ENCODE measurements at places on chromosomes 1 and 21.

GRCh38 chr1:212745303-212745702, 45.7 kb upstream of the BATF3 start:
- no peak for DNase-seq

GRCh38 chr1:205236526-205236925, 8.8 kb downstream of the TMCC2 start:
- DNase-seq = no peak

GRCh38 chr1:66412704-66413103, 121.2 kb upstream of the SGIP1 start:
- no peak for DNase-seq

- no peak for DNase-seq
Observed at GRCh38 chr1:209774592-209774991, 9.8 kb downstream of the C1orf74 start.

DNA sequence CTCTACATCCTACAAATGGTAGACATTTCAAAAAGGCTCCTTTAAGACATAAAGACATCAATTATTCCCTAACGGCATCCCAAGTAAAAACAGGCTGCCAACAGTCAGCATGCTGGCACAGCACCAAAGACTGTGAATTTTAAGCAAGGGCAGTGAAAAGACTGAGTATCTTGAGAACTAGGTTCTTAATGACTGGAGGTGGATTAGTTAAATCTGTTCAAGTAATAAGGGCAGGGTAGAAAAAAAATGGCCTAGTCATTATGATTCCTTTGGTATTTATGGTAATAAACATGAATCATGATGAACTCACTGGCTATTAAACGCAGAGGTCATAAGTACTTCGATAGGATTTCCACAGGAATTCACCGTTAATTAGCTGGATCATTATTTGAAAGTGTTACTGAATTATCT, 75.2 kb downstream of the KIFAP3 start:
- DNase-seq = peak; percentile 17

- no peak for DNase-seq
Observed at GRCh38 chr1:39418236-39418635, 73.2 kb upstream of the BMP8A start.

GRCh38 chr1:38558500-38559445, 300.8 kb downstream of the RRAGC start:
- DNase-seq = no peak

DNA sequence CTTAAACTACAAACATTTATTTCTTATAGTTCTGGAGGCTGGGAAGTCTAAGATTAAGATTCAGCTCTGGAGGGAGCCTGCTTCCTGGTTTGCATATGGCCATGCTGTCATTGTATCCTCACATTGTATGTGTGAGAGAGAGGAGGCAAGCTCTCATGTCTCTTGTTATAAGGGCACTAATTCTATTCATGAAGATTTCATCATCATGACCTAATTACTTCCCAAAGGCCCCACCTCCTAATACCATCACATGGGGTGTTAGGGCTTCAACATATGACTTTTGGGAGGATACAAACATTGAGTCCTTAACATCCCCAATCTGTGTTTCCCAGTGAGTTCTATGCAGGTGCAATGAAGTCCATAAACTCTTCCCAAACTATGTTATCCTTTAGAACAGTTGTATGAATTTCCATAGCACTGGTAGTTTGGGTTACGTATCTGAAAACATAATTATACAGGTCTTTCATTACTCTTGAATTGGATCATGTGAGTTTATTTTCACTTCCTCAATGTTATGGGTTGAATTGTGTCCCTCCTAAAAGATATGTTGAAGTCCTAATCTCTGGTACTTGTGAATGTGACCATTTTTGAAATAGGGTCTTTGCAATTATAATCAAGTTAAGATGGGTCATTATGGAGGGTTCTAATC, 124.2 kb downstream of the RUNX1 start:
- no peak for DNase-seq

DNA sequence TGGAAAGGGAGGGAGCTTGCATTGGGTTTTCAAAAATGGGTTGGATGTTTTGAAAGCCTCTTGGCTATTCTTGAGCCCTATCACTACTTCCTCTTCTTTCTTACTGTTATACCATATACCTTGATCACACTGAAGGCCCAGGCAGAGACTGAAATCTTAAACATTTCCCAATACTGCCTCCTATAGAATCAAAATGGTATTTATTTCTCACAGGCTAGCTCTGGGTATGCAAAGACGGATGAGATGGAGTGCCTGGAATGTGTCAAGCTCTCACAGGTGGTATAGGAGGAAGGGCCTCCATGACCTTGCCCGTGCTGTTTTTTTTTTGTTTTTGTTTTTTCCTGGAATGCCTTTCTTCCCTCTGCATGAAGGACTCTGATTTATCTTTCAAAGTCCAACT, 268.4 kb upstream of the USP24 start:
- no peak for DNase-seq

GRCh38 chr1:162008799-162009198, 14.9 kb downstream of the OLFML2B start:
- DNase-seq = no peak

GRCh38 chr1:221063651-221064050, 184.4 kb downstream of the HLX start:
- no peak for DNase-seq

DNA sequence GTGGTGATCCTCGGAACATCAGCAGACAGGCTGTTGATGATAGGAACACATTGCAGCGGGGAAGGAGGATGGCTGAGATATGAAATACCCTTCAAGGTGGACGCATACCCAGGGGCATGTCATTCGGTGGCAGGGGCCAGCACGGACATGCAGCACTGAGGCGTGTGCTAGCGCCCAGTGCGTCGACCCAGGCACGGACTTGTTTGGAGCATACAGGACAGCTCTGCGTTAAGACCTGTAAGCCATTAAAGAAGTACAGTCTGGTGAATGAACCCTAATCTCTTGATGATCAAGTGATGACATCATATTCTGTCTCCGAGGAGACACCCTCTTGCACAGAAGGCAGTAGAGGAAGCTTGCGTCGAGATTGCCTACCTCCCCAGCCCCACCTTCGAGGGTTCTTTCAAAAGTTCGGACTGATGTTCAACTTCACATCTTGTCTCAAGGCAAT, 63.6 kb upstream of the KIF26B start:
- DNase-seq = no peak

- no peak for DNase-seq
Observed at GRCh38 chr1:20139776-20140612, 871 bp downstream of the PLA2G2F start.

DNA sequence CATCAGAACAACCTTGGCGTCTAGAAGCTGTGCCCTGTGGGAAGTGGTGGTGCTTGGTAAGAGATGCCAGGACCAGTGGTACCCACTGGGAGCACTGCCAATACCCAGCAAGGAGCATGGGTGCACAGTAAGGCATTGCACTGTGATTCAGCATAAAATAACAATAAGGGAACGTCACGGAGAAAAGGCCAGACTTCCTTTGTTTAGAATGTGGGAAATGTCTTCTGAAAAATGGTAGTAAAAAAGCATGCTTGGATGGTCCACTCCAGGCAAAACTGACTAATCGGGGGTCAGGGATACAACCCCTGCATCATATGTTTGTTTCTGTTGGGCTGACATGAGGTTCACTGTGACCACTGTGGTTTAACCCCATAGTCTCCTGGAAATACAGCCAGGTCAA, 14.7 kb downstream of the METTL18 start:
- no peak for DNase-seq

Data from Panc1 (cell line).